ENCODE measurements at places on chromosomes 16 and 17.

- DNase-seq: no peak
These were observed 80.3 kb downstream of the MRTFB start for GRCh38 chr16:14151256-14152030.

GRCh38 chr17:41602524-41602923 is 10.0 kb downstream of the KRT16 start:
- no peak for DNase-seq

- DNase-seq: no peak
These were observed 4.8 kb upstream of the PHF12 start for GRCh38 chr17:28956112-28956511.

GRCh38 chr17:14123619-14124278 is 54.4 kb downstream of the COX10 start:
- DNase-seq: no peak

DNA sequence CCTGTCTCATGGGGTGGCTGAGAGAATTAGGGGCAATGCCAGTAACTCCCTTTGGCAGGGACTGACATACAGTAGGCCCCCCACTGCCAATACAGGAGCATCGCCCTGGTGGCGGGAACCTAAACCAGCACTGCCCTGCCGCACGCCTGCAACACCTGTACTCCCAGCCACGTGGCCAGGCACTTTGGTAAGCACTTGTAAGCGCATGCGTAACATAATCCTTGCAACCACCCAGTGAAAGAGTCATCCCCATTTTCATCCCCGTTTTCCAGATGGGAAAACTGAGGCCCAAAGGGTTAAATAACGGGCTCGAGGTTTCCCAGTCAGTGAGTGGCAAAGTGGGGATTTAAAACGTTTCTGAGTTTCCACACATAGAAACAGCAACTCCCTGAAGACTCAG is 17.5 kb downstream of the SCN4A start:
- no peak for DNase-seq

GRCh38 chr17:3019761-3020160 is 43.6 kb downstream of the OR1D5 start:
- DNase-seq: no peak

DNA sequence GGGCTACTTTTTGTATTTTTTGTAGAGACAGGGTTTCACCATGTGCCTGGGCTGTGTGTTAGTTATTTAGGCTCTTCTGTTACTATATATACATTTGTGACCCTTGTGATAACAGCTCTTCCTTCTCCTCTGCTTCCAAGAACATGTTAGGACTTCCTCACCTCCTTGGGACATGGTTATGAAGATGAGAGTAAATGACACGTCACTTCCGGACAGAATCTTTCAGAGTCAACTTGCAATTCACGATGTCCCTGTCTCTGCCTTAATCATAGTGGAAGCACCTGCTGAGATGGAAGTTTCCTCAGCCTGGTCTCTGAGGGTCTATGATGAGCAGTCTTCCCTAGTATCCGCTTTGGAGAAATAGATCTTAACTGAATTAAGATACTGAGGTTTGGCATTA is 42.9 kb downstream of the CCDC42 start:
- no peak for DNase-seq
